ENCODE measurements at places on chromosomes 16 and 17.

DNA sequence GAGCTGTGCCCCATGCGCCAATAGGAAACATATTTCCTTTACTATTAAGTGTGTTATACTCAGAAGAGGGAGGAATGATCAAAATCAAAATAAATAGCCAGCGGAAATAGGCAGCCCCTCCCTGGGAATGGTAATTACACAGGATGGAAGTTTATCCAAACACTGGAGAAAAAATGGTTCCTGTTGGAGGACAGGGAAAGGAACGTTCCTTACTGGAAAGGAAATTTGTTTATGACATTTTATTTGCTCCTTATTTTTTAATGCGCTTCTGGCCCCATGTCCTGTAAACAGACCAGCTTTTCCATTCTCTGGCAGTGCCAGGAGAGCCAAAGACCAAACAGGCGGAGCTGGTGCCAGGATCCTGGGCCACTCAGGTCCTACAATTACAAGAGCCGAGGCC, 273.7 kb downstream of the SOX9 start:
- DNase-seq = no peak

GRCh38 chr16:4330277-4330874, 14.5 kb downstream of the GLIS2 start:
- DNase-seq = peak; percentile 94

- DNase-seq = no peak
Measured at GRCh38 chr17:19642373-19642893, 6.1 kb upstream of the ALDH3A2 start.

- no peak for DNase-seq
Measured at GRCh38 chr17:32697728-32698625, 178.9 kb downstream of the MYO1D start.

DNA sequence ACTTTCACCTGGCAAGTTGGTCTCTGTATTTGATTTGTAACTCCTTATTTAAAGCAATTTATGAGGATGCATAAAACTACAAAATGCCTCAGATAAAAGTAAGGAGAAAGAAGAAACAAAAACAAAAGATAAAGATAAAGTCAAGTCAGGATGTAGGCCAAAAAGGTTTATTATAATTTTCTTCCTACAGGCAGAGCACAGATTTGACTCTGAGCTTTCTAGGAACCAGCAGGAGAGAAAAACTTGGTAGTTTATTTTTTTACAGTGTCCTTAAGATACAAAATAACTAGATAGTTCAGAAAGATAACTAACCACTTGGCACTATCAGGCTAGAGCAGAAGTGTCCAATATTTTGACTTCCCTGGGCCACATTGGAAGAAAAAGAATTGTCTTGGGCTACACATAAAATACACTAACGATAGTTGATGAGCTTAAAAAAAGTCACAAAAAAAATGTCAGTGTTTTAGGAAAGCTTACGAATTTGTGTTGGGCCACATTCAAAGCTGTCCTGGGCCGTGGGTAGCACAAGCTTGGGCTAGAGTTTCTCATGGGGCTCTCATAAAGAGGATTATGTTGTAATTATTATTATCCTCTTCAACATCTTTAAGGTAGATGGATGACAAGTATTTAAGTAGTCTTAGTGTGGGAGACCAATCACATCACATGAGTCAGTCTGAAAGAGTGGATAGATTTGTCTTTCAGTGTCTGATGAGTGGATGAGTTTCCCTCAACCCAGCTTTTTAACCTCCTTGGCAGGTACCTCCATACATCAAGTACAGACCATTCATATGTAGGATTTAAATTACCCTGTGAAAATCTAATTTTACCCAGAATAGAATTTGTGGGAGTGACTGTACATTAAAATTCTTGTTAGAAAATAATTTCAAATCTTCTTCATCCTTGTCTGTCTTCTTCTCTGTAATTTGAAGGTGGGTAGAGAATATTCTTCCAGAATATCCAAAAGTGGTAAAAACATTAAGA, 17.0 kb downstream of the PAFAH1B1 start:
- no peak for DNase-seq

DNA sequence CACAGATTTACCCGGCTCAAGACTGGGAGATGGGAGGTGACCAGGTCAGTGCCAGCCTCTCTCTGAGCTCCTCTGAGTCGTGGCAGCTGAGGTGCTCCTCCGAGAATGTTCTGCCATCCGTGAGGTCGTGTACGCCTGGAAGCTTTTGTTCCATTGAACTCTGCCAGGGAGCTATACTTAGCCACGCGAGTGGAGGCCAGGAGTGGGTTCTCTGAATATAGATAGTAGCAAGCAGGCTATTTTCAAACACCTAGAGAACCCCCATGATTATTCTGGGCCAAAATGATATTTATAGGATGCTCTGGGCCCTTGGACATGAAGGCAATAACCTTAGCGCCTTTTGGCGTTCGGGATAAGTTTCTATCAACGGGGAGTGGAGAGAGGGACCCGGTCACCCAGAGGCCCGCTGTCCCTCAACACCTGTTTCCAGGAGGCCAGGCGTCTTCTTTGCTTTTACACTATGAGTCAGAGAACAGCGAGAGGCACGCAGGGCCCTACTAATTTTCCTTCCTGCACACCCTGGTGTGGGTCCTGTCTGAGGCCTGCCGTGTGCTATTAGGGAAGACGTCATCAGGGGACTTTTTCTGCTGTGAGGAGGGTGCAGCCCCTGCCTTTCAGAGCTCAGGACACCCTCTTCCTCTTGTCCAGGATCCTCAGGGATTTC, 11.0 kb upstream of the MVD start:
- no peak for DNase-seq

- no peak for DNase-seq
Measured at GRCh38 chr16:86959091-86959651, 358.0 kb downstream of the C16orf95 start.

DNA sequence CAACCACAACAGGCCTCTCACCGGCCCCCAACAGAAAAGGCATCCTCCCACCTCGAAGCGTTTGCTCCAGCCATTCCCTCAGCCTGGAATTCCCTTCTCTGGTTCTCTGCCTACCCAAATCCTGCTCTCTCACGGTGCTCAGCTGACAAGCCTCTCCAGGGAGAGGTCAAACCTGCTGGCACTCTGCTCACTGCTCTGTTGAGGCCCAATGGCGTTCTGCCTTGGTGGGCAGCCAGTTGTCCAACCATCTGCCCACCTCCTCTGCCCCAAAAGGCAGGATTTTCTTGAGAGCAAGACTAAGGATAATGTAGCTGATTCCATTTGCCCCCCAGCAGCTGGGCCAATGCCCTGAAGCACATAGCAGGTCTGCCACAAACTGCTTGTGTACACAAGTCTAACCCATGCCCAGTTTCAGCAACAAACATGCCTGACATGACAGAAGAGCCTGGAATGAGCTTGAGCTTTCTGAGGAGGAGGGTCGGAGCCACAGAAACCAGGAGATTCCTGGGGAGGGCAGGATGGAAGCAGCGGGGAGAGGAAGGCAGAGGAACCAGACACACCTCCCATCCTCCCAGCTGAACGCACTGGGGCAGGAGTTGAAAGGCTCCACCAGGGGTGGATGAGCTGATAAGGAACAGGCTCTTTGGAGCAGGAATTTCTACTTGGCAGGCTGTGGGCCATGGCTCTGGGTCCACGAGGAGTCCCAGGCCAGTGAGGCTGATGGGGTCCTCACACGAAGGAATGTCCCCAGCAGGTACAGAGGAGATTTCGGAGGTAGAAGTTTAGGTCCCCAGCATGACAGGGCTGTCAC, 23.9 kb downstream of the ARHGAP27 start:
- no peak for DNase-seq

- no peak for DNase-seq
Measured at GRCh38 chr17:7852919-7853690, 1.8 kb upstream of the TMEM88 start.

GRCh38 chr16:29951625-29952365, 10.1 kb upstream of the TMEM219 start:
- no peak for DNase-seq

DNA sequence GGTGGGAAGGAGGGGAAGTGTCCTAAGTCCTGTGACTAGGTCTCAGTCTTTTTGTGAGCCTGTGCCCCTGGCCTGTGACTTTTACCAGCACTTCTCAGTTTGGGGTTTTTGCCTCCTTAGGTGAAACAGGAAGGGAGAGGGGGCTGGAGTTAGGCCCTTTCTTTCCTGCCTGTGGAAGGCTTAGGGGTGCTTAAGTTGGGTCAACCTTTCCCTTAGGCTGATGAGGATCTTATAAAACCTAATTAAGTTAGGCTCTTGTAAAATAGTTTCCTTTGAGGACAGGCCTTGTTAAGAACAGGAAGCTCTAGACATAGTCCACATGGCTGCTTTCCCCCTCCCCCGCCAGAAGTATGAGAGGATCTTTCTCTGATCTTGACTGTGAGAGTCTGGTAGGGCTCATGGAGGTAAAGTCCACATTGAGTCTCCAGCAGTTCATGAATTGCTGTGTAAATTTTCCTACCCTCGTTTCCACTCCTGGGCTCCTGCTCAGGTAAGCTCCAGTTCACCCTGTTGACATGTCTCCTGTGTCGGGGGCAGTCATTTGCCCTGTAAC, 17.0 kb upstream of the DNASE1 start:
- peak; percentile 29 for DNase-seq

DNA sequence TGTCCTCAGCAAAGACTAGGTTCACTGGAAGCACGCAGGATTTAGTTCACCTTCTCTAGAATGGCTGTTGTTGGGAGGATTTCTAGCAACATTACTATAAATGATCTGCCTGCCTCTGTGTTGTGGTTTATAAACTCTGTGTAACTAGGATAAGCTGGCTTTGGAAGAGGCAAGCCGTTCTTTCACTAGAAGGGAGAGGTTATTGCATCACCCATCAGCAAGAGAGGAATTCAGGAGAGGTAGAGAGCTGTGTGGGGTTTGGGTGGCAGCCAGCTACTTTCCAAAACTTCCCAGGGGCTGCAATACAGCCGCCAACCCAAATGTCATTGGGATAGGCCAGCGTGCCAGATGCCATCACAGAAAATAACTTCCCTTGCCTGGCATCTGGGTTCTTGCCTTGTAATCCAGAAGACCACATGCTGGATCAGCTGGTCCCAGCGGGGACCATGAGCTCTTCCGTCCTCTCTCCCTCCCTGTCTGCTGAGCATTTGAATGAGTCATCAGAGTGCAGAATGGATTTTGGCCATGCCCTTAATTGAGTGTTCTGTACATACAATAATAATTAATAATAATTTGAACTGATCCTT, 95.7 kb upstream of the RBFOX1 start:
- DNase-seq = peak; percentile 18

DNA sequence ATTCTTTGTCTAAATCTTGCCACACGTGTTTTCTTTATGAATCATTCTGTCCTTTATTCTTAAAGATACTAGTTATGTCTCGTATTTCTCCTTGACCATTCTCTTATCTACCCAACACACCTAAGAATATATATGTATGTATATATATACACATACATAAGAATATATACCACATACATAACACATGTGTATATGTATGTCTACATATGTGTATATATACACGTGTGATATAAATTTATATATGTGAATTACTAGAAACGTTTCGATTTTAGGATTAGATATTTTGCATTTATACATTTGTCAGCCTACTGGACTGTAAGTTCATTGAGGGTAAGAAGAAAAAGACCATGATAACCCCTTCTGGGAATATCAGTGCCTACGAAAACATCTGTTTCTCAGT, 388.6 kb downstream of the GRIN2A start:
- no peak for DNase-seq
